ENCODE measurements at places on chromosomes 16 and 17.

DNA sequence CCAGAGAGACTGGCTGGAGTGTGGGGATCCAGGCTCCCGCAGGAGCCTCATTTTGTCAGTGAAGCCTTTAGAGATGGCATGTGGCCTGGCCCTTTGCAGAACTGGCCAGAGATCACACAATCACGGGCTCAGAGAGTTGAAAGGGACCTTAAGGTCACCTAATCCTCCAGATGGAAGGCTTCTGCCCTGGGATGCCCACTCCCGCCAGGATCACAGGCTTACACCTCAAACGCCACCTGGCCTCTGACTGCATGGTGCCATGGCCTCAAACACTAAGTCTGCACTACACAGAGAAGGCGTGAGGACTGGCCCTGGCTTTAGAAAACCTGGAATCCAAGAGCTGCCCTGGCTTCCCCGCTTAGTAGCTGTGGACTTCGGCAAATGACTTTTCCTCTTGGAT lies 306.8 kb upstream of the CCL2 start:
- no peak for DNase-seq

DNA sequence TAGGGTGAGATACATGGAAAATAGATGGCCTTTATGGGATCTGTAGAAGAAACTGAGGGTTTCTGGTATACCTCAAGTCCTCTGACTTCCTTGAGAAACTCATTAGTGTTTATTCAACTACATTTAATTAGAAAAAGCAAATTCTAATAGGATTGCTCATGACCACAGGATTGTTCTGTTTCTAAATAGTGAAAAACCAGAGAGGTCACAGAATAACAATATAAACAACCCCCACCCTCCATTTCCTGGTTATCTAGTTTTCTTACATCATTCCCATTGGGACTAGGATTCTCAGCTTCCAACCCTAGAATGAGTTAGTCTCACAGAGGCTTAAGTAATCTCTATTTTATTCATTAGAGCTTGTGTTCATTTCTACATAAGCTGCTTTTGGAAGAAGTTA lies 30.0 kb downstream of the SF3B3 start:
- no peak for DNase-seq

DNA sequence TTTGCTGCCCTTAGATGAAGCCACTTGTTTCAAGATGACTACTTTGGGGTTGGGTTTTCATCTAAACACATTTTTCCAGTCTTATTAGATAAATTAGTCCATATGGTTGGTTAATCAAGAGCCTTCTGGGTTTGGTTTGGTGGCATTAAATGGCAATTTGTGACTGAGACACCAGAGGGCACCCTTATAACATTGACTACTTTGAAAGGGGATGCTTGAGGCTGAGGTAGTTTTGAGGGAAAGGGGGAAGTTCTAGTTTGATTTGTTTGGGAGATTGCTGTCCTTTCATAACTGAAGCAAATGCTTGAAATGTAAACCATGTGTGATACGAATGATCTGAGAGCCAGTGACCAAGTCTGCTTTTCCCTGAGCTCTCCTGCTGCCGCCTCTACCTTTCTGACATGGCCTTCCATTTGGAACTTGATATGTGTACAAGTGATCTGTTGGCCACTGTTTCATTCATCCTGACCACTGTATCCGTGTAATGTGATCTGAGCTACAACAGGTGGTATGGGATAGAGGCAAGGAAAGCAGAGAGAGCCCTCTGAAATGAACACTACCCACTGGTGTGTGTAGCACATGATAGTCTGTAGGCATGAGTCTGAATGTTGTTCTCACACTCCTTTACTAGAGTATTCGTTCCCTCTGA lies 5.8 kb upstream of the RARA start:
- peak; percentile 73 for DNase-seq

- no peak for DNase-seq
Measured at GRCh38 chr17:7977039-7977438, 25.4 kb upstream of the GUCY2D start.

DNA sequence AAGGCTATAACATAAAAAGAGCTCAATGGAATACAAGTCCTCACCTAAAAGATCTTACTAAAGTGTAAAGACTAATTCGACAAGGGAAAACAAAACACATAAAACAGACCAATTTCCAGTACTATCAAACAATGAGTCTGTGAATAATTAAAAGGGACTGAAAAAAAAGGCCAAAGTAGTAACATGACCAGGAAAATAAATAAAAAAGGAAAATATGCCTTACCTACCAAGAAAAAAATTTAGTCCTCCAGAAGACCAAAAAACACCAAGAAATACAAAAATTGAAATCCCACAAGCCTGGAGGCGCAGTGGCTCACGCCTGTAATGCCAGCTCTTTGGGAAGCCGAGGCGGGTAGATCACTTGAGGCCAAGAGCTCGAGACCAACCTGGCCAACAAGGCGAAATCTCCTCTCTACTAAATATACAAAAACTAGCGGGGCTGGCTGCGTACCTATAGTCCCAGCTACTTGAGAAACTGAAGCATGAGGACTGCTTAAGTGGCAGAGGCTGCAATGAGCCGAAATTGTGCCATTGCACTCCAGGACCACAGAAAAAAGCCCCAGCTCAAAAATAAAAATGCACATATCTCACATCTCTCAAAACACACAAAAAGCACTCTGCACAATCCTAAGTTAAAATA lies 60.8 kb downstream of the TEX14 start:
- no peak for DNase-seq

DNA sequence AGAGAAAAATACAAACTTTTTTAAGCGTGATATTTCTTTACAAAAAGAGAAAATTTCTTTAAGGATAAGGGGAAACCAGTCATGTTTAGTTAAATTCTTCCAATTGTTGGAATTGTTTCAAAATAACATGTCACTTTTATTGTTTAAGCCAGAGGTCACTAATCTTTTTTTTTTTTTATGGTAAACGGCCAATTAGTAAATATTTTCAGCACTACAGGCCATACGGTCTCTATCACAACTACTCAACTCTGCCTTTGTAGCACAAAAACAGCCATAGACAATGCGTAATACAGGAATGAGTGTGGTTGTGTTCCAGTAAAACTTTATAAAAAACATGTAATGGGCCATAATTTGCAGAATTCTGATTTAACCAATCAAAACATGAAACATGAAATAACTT lies 401.4 kb downstream of the GRIN2A start:
- no peak for DNase-seq

- DNase-seq: no peak
Measured at GRCh38 chr16:66020642-66021041, 345.8 kb upstream of the CDH5 start.

- no peak for DNase-seq
Measured at GRCh38 chr16:8882725-8883377, 700 bp downstream of the LITAFD start.

- no peak for DNase-seq
Measured at GRCh38 chr17:39195568-39196160, 1.8 kb downstream of the CACNB1 start.

DNA sequence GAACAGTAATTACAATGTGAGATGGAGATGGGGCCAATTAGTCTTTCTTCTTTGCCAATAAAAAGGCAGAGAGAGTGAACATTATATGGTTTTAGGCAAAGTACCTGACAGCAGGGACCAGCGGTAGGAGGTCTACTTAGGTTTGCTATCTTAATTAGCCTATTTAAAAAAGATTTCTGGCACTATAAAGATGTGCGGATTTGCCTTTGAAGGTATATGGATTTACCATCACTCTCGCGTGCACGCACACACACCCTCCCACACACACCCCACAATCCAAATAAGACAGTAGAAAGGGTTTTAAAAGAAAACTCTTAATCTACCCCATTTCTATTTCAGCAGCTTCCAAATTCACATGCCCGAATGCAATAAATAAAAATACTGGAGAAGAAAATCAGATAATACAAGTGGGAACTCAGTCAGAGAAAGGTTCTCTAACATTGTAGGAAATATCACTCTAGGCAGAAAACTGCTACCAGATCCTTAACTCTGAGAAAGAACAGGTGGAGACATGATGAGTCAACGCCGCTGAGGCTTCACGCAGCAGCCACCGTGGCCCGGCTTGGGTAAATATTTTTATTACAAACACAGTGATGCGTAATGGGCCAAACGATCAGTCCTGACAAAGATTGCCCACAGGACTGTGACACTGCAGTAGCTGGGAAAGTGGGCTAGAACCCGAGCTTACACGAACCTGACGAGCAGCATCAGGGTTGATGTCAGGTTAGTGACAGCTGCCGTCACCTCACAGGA lies 66.6 kb upstream of the AXIN2 start:
- no peak for DNase-seq

GRCh38 chr16:89695875-89696669 lies 5.4 kb downstream of the SPATA2L start:
- DNase-seq: no peak

DNA sequence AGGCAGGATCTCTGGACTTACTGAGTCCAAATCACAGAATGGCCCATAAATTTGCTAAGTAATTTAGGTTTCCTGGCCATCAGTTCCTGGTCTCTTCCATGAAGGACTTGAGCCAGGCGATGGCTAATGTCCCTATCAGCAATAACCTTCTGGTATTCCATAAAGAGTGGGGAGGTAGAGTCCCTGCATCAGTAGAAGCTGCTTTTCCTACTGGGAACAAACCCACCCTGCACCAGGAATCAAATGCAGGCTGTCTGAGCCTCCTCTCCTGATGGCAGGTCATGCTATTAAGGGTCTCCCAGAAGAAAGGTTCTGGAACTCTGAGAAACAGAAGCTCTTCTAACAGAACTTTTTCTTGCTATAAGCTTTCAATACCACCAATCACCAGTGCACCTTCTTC lies 1.5 kb upstream of the HPR start:
- no peak for DNase-seq

GRCh38 chr16:26212599-26212998 lies 520.8 kb downstream of the HS3ST4 start:
- DNase-seq: no peak

- DNase-seq: no peak
Measured at GRCh38 chr16:27611340-27611739, 61.4 kb downstream of the KATNIP start.

- no peak for DNase-seq
Measured at GRCh38 chr16:88276591-88276990, 106.2 kb upstream of the ZNF469 start.

GRCh38 chr16:88539261-88539651 lies 30.9 kb upstream of the ZC3H18 start:
- DNase-seq: no peak

- no peak for DNase-seq
Measured at GRCh38 chr16:78778101-78779004, 678.9 kb downstream of the WWOX start.

DNA sequence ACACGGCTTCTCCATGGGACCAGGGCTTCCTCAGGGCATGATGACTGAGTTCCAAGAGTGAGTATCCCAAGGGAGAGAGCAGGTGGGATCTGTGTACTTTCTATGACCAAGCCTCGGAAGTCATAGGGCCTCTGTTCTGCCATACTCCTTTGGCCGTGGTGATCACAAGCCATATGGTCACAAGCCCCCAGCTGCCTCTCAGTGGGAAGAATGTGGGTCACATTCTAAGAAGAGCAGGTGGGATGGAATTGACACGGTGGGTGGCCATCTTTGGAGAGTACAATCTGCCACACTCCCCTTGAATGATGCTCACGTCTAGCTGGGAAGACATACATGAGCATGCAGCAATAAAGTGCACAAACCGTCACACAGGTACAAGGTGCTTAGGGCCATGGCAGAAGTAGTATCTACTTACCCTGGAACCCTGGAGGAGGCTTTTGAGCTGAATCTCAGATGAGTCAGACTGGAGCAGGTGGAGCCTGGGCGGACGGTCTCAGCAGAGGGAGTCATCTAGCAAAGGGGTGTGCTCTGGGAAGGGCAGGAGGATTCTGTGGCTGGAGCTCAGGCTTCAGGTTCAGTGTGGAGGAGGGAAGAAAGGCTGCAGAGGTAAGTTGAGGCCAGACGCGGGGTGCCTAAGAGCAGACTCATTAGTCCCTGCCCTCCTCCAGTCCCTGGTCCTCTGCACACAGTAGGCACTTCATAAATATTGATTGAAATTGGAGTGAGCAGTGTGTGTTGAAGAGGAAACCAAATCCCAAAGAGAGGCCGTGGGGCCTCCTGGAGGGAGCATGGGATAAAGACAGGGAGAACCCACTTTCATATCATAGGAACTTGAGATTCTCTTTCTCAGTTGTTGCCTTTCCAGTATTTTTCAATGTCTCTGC lies 26.6 kb downstream of the GOSR2 start:
- no peak for DNase-seq

GRCh38 chr17:56185491-56186221 lies 32.4 kb downstream of the ANKFN1 start:
- no peak for DNase-seq

GRCh38 chr17:37490022-37490587 lies 414 bp downstream of the DUSP14 start:
- DNase-seq: peak; percentile 73

All from naive B cell (primary cell).